ENCODE measurements at places on chromosomes 5 and 9.

- H3K27me3 ChIP-seq, result no peaks in the 10 kb centered on the region
- peaks cover 33% of the 10 kb centered on the region for H3K4me1 ChIP-seq
- no peak overlapping the region for H3K27ac ChIP-seq
Observed at GRCh38 chr5:134577022-134577795, 51.7 kb downstream of the JADE2 start.

GRCh38 chr9:134589748-134590147 lies 51.9 kb upstream of the COL5A1 start:
- H3K4me3 ChIP-seq, result no peak overlapping the region
- H3K36me3 ChIP-seq, result no peaks in the 10 kb centered on the region
- no peak overlapping the region for H3K27ac ChIP-seq
- peaks cover 20% of the 10 kb centered on the region for H3K4me1 ChIP-seq
- no peak for DNase-seq

DNA sequence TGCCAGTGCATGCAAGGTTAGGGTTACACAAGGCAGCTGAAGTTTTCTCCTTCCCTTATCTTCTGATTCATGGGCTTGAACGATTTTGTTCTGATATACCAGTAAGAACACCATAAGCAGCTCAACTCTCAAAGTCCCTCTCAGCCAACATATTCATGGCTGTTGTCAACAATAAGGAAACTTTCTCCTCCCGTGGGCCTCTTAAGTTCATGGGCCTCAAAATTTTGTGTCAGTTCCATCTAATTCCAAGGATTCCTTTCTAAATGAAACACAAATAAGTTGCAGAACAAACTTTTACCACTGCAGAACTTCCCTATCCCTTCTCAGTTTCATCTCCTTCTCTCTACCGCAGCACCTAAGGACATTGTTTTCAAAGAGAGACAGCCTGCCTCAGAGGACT lies 23.6 kb upstream of the CAST start:
- no peak overlapping the region for H3K4me3 ChIP-seq
- DNase-seq, result no peak

- peaks cover 50% of the 10 kb centered on the region for H3K4me1 ChIP-seq
- H3K36me3 ChIP-seq, result no peaks in the 10 kb centered on the region
- H3K27ac ChIP-seq, result peak overlapping the region; percentile 98
- H3K4me3 ChIP-seq, result no peak overlapping the region
Observed at GRCh38 chr9:35488021-35488420, 1.9 kb upstream of the RUSC2 start.

DNA sequence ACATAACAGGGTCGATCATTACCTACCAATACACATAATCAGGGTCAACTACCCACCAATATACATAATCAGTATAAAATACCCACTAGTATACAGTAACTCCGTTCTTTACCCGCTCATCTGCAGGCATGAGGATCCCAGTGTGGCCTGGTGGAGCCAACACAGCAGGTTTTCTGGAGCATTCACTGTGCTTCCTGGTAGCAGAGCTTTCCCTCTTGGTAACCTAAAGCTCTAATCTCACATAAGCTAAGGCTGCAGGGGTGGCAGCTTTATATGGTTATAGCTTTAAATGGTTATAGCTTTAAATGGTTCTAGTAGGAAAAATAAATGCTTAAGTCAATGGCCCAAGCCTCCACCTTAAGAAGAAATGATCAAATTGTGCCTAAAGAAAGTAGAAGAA lies 11.9 kb downstream of the LCN1 start:
- DNase-seq, result no peak
- no peak overlapping the region for H3K27ac ChIP-seq

GRCh38 chr9:18861609-18862544 lies 171.1 kb downstream of the SAXO1 start:
- H3K4me1 ChIP-seq, result peaks cover 19% of the 10 kb centered on the region
- H3K36me3 ChIP-seq, result no peaks in the 10 kb centered on the region
- DNase-seq, result no peak
- no peak overlapping the region for H3K4me3 ChIP-seq

DNA sequence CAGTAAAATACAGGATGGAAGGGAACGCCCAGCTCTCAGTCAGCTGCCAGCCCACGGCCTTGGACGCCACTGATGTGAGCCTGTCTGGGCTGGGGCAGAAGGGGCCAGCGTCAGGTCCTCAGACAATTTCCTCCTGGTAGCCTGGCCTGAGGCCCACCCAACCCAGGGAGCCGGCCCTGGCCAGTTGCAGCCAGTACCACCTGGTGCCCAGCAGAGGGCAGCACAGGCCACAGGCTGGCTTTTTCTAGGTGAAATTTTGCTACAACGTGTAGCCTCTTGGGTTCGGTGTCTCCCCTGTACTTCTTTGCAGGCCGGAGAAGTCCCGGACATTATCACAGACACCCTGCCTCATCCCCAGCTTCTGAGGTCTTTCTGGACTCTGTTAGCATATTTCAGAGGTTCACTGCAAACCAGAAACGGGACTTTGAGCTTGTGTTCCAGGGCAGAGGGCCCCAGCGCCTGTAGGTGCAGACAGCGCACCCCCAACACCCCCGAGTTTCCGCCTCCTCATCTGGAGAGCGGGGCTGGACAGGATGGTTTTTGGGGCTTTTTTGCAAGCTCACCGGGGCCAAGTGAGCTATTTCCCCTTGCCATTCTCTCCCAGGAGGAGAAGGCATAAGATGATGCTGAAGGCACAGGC lies 45.9 kb upstream of the KCNMB1 start:
- H3K4me3 ChIP-seq, result no peak overlapping the region
- no peaks in the 10 kb centered on the region for H3K36me3 ChIP-seq
- H3K4me1 ChIP-seq, result no peaks in the 10 kb centered on the region
- H3K27ac ChIP-seq, result no peak overlapping the region
- DNase-seq, result no peak

GRCh38 chr5:1835431-1835830 lies 34.2 kb downstream of the NDUFS6 start:
- no peaks in the 10 kb centered on the region for H3K36me3 ChIP-seq
- no peak for DNase-seq
- no peak overlapping the region for H3K27ac ChIP-seq
- no peaks in the 10 kb centered on the region for H3K4me1 ChIP-seq

GRCh38 chr5:72938206-72938605 lies 17.6 kb upstream of the FCHO2 start:
- peak overlapping the region; percentile 36 for H3K27ac ChIP-seq
- no peak overlapping the region for H3K4me3 ChIP-seq
- no peaks in the 10 kb centered on the region for H3K36me3 ChIP-seq
- no peak for DNase-seq
- H3K4me1 ChIP-seq, result no peaks in the 10 kb centered on the region

- H3K4me3 ChIP-seq, result no peak overlapping the region
- no peaks in the 10 kb centered on the region for H3K27me3 ChIP-seq
- no peak for DNase-seq
- no peaks in the 10 kb centered on the region for H3K36me3 ChIP-seq
- no peak overlapping the region for H3K27ac ChIP-seq
- peaks cover 4% of the 10 kb centered on the region for H3K4me1 ChIP-seq
Observed at GRCh38 chr9:114677418-114677817, 4.6 kb downstream of the TEX48 start.

DNA sequence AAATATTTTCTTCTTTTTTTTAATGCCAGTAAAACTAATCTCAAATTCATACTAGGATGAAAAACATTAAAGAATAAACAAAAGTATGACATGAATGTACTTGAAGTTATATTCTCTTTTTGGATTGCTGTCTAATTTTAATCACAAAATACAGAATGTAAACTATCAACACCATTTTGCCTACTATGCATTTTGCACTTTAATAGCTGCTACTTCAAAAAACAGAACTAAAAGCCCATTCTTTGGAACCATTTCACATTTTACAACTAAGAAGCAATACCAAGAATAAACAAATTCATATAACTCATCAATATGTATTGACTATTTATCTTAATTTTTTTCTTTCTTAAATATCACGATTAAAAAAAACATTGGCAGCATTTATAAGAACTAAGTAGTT lies 58.1 kb downstream of the ADAMTS6 start:
- no peak overlapping the region for H3K27ac ChIP-seq
- no peak for DNase-seq
- no peaks in the 10 kb centered on the region for H3K4me1 ChIP-seq
- H3K27me3 ChIP-seq, result no peaks in the 10 kb centered on the region
- H3K4me3 ChIP-seq, result no peak overlapping the region
- H3K36me3 ChIP-seq, result no peaks in the 10 kb centered on the region

DNA sequence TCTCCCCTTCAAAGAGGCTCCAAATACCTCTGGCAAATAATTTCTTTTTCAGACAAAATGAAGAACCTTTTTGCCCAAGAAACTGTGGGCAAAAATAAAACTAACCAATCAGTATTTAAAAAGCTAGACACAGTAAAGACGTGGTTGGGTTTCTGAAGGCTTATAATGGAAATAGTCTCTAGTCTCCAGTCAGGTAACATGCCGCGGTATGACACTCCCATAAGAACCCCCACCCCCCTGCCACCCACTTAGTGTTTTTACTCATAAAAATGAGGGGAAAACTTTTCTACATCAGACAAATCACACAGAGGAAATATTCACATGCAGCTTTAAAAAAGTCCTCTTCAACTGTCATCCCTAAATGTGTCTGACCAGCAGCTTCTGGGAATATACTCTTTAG lies 105.3 kb downstream of the THBS4 start:
- no peaks in the 10 kb centered on the region for H3K4me1 ChIP-seq

GRCh38 chr5:148791334-148791667 lies 35.1 kb upstream of the ADRB2 start:
- H3K27me3 ChIP-seq, result no peaks in the 10 kb centered on the region
- H3K27ac ChIP-seq, result peak overlapping the region; percentile 68
- no peak for DNase-seq

DNA sequence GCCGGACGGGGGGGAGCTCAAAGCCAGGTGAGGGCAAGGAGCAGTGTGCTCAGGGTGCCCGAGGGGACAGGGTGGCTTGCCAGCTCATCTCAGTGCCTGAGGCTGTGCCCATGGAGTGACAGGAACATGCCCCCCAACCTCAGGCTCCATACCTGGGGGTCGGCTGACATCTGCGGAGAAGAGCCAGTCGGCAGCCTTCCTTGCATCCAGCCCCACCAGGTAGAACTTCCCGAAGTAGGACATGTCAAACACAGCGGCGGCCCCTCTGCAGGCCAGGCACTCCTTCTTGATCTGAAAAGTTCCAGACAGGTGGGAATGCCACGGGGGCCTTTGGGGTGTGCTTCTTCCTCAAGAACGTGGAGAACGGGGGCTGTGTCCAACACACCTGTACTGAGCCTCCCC lies 42.1 kb downstream of the SARDH start:
- no peak for DNase-seq
- H3K4me1 ChIP-seq, result peaks cover 5% of the 10 kb centered on the region
- no peak overlapping the region for H3K4me3 ChIP-seq
- H3K27me3 ChIP-seq, result no peaks in the 10 kb centered on the region
- H3K36me3 ChIP-seq, result no peaks in the 10 kb centered on the region

GRCh38 chr5:91219803-91220371 lies 163.2 kb downstream of the ARRDC3 start:
- H3K27ac ChIP-seq, result no peak overlapping the region
- peaks cover 7% of the 10 kb centered on the region for H3K4me1 ChIP-seq
- DNase-seq, result no peak

Measured in esophagus squamous epithelium (tissue), 5 donors.